ENCODE measurements at places on chromosomes 6 and 20.
A peak's percentile ranks its signal among the peaks of the same experiment; 100 is the strongest.

- no peak for DNase-seq
These were observed 12.9 kb downstream of the VEGFA start for GRCh38 chr6:43782764-43783513.

- DNase-seq = no peak
These were observed 23.3 kb downstream of the PPARD start for GRCh38 chr6:35365594-35366203.

DNA sequence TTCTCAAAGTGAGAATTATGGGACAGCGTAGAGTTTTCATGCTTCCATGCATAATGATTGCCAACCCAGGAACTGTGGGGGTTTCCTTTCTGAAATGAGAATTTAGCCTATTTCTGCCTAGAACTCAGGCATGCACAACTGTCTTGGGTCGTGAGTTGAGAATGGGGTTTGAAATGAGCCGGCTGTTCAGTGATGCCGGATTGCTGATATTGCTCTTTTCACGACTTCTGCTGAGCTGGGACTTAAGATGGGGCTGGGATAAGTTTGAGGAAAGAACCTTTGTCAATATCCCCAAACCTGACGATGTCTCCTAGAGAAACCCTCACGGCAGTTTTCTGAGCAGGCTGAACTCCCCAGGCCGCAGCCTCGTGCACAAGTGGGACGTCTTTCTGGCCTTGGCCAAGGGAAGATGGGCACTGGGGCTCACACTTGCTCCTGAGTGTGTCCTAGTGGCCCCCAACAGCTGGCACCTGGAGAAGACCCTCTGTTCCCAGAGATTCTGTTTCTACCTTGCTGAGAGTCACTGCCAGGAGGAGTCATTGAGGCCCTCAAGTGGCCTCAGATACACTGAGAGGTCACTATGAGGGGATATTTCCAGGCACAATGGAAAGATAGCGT, 34.1 kb upstream of the RIN2 start:
- no peak for DNase-seq

- no peak for DNase-seq
These were observed 33.8 kb downstream of the SUMO4 start for GRCh38 chr6:149433881-149434280.

DNA sequence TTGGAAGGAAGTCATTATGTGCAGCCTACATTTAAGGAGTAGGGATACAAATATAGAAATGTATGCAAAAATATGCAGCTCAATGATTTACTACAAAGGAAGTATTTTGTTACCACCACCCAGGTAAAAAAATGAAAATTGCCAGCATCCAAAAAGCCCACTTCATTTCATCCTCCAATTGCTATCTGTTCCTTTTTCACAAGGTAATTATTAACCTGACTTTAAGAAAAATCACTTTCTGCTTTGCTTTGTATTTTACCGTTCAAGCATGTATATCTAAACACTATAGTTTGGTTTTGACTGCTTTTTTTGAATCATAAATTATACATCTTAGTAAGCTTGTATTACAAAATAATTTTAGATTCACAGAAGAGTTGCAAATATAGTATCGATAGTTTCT, 768.5 kb upstream of the GJE1 start:
- no peak for DNase-seq

DNA sequence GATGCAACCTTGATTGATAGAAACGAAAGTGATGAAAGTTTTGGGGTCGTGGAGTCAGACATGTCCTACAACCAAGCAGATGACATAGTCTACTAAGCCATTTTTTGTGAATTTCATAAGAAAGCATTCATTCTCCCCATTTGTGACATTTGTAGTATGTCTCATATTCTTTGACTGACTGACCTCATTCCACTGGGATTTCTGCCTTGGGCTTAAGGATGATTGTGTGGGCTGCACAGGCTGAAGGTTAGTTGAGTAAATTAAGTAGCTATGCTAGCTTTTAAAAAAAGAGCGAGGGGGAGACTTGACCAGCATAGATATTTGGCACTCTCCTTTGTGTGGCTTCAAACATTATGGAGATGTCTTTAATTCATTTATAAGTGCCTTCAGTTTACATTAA, 28.9 kb downstream of the STMND1 start:
- no peak for DNase-seq

- DNase-seq = no peak
These were observed 26.3 kb downstream of the GNL1 start for GRCh38 chr6:30530014-30530413.

DNA sequence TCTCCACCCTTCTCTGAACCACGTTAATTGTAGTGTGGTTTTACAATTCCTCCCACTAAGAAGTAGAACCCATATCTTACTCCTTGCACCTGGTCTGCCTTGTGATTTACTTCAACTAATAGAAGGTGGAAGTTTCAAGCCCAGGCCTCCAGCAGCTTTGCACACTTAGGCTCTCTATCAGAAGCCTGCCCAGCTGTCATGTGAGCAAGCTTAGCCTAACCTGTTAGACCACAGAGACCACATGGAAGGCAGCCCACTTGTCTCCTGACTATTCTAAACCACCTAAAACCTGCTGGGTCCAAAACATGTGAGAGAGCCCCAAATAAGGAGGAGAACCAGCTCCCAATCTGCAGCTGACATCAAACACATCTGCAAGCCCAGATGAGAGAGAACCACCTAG, 127.6 kb upstream of the BTBD3 start:
- no peak for DNase-seq

GRCh38 chr6:40715570-40716403, 128.6 kb upstream of the LRFN2 start:
- DNase-seq = no peak

GRCh38 chr6:28355743-28356665, 6.3 kb downstream of the ZKSCAN3 start:
- DNase-seq = peak; percentile 79

- DNase-seq = no peak
These were observed 98.8 kb downstream of the SOD2 start for GRCh38 chr6:159594106-159594749.

GRCh38 chr6:21309807-21310221, 283.7 kb upstream of the SOX4 start:
- no peak for DNase-seq

GRCh38 chr6:103396768-103397167, 1463.0 kb downstream of the HACE1 start:
- no peak for DNase-seq

- no peak for DNase-seq
These were observed 133.1 kb downstream of the BCAS1 start for GRCh38 chr20:53937339-53937741.

DNA sequence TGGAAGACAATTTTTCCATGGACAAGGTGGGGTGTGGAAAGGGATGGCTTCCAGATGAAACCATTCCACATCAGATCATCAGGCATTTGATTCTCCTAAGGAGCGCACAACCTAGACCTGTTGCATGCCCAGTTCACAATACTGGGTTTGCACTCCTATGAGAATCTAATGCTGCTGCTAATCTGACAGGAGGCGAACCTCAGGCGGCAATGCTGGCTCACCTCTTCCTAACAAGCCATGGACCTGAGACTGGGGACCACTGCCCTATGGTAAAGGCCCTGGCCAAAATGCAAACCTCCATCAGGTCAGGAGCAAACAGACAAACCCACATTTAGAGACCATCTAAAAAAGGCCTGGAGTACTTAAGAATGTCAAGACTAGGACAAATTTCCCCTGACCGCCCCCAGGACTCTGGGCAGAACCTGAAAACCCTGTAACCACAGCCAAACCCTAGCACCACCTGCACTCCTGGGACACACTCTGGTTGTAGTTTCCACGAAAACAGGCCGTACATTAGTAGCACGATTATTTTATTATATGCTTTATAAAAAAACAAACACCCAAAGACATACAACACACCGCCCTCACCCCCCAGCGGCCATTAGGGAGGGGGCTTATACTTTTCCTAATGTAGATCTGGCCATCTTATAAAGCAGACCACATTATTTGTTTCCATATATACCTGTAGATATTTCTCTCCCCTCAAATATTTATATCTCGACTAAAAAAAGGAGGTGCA, 27.3 kb downstream of the SNX5 start:
- DNase-seq = no peak

GRCh38 chr6:38323216-38323615, 316.5 kb downstream of the BTBD9 start:
- DNase-seq = no peak

GRCh38 chr6:27759930-27760329, 152.3 kb downstream of the OR2B2 start:
- DNase-seq = no peak

GRCh38 chr6:4506223-4506622, 270.0 kb upstream of the CDYL start:
- DNase-seq = no peak

GRCh38 chr20:51930775-51931174, 128.5 kb upstream of the SALL4 start:
- DNase-seq = no peak

DNA sequence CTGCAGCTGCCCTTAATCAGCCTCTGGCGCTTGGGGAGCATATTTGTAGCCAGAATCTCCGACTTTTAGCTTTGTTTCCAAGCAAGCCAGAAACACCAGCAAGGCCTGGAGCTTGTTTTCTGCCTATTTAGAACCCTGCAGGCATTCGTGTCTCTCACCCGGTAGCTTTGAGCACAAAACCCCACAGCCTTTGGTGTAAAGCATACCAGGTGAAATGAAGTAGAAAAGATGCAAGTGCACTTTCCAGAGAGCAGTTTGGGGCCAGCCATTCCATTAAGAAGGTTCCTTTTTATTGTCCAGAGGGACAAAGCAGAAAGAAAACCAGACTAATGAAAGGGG, 736 bp downstream of the FAM217B start:
- DNase-seq = no peak

- no peak for DNase-seq
These were observed 221.0 kb upstream of the PDE10A start for GRCh38 chr6:165883851-165884640.

DNA sequence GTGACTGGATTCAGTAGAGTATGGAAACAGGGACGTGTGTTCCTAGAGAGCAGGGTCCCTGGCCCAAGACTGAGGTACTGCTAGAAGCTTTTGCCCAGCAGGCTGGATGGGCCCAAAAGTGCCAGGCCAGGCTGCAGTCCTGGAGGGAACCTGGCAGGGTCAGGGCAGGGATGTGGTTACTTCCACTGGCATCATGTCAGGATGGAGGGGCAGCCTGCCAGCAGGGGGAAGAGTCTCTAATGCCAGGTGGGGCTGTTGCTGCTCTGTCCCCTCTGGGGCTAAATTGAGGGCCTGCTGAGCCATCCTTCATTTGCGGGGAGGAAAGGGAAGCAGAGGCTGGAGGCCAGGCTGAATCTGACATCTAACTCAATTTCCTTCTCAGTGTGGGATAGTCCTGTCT, 17.2 kb downstream of the ZDHHC14 start:
- no peak for DNase-seq

GRCh38 chr6:24856901-24857670, 58.4 kb upstream of the ARMH2 start:
- DNase-seq = peak; percentile 84

DNA sequence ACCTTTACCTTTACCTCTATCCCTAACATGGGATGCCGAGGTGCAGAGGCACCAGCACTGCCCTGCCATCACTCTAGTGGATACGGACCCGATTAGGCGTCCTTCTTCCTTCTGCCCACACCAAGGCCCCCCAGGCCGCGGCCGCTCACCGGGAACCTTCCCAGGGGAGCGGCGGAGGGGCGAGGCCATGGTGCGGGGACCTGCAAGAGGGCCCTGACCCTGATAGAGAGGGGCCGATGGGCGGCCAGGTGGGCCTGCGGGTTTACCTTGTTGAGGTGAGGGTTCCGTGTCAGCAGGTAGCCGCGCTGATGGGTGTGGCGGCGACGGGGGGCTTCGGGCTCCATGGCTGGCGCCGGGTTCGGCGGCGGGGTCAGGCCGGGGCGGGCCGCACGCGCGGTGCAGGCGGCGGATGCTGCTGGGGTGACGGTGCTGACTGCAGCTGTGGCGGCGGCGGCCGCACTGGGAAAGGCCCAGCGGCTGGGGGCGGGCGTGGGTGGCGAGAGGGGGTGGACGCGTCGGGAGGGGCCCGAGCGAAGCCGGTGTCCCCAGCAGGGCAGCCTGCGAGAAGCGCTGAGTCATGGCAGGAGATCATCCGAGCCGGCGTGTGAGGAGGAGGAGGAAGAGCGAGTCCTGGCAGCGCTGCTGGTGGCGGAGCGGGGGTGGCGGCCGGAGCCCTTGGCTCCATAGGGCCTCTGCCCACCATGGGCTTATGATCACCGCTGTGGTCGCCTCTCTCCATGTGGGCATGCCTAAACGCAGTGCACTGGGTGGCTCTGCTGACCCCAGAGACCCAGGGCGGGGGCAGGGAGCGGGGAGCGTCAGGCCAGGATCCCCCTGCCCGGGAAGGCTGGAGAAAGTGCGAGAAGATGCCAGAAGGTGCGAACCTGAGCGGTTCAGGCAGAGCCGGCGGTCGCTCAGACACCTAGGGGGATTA, at the start of gene ME1:
ME1 (minus strand) TSS at position 441 of the 934 bp plus-strand sequence; CDS start at position 344, 97 bp downstream.
- peak; percentile 13 for DNase-seq

GRCh38 chr20:9330151-9330550, 184.2 kb upstream of the LAMP5 start:
- no peak for DNase-seq

DNA sequence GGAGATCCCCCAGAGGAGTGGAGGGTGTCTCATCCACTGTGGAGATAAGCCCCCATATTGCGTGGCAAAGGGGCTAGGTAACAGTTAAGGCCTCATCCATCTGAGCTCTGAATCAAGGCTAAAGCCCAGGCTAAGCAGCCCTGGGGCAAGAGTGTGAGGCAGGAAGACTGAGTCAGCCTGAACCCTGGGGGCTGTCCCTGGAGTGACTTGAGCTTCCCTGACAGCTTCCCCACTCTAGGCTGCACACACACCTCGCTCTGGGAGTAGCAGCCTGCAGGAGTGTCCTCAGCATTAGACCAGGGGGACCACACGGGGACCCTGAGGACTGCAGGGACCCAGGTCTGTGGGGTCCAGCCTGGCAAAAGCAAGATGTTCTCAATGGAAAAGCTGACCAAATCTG, 27.9 kb downstream of the UBD start:
- DNase-seq = no peak

DNA sequence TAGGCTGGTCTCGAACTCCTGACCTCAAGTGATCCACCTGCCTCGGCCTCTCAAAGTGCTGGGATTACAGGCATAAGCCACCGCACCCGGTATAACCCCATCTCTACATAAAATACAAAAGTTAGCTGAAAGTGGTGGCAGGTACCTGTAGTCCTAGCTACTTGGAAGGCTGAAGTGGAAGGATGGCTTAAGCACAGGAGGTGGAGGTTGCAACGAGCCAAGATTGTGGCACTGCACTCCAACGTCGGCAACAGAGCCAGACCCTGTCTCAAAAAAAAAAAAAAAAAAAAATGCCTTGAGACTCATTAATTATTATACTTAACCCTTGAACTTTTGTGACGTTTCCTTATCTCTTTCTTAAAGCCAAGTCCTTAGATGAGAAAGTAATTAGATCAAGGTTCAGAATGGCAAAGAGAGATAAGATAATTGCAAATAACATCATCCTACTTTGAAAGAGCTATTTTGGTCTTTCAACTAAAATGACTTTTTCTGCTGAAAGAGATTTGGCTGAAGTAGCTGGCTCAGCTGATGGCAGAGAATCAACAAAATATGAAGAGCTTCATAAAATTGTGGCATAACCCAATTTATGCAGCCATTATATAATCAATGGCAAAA, 4.7 kb upstream of the SHLD1 start:
- DNase-seq = no peak

GRCh38 chr6:34226731-34227586, 9.7 kb upstream of the HMGA1 start:
- no peak for DNase-seq
